ENCODE measurements at places on chromosomes 7 and 10.

DNA sequence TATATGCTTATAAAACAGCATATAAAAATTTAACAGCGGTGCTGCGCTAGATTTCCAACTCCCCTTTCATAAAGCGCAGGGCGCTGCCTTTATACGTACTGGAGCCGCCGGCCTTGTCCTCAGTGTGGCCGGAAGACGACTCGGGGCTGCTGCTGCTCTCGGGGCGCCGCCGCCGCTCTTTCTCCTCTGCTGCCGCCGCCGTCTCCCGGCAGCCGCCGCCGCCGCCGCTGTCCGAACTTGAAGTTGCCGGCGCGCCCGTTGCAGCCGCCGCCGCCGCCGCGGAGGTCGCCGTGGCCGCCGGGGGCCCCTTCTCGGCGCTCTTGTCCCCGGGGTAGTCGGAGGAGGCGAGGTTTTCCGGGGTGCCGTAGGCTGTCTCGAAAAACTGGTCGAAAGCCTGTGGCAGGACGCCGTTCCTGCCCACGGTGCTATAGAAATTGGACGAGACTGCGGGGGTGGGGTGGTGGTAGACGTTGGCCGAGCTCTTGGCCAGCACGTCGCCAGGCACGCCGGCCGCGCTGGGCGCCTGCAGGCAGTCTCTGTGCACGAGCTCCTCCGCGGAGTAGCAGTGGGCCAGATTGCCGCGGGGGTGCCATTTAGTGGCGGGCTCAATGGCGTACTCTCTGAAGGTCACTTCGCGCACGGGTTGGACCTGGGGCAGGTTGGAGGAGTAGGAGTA is 557 bp downstream of the HOXA11 start:
- no peak for DNase-seq

DNA sequence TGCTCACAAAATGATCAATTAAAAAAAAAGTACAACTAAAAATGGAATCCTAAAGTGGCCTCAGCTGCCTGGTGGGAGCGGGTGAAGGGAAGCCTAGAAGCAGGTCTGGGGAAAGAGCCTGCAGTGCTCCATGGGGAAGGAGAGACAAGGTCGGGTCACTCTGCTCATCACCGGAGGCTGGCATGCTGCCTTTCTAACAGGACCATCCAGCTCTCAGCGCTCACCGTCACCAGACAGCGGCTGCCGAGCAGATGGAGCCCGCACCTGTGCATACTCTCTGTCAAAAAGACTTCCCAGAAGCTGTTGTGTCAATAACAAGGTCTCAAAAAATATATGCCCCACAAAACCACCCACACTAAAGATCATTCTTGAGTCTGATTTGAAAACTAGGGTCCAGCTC is 112.8 kb downstream of the BAMBI start:
- DNase-seq: no peak

DNA sequence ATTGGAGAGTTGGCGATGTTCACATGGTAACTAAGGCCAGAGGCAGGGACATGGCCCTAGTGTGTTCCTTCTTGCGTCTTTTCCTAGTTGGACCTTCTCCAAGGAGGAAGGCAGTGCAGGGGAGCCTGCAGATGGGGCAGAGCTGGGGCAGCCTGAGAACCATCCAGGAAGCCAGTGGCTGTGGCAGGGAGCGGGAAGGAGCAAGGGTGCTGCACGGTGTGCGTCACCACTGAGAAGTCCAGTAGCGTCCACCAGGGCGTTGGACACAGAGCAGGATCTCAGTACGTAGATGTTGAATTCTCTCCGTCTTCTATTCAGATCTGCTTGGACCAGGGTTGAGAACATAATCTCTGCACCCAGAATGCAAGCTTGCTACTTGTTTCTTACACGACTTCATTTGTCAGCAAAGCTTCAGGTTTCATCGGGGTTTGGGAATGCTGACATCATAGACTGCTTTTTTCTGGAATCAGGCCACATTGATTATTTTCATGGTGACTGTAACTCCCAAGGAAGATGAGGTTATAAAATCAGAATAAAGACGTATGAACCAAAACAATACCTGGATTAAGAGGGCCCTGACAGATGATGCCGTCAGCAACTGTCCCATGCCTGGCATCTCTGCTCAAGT is 130.3 kb downstream of the HECW1 start:
- DNase-seq: no peak

GRCh38 chr7:33750177-33750576 is 155.2 kb upstream of the BMPER start:
- no peak for DNase-seq

DNA sequence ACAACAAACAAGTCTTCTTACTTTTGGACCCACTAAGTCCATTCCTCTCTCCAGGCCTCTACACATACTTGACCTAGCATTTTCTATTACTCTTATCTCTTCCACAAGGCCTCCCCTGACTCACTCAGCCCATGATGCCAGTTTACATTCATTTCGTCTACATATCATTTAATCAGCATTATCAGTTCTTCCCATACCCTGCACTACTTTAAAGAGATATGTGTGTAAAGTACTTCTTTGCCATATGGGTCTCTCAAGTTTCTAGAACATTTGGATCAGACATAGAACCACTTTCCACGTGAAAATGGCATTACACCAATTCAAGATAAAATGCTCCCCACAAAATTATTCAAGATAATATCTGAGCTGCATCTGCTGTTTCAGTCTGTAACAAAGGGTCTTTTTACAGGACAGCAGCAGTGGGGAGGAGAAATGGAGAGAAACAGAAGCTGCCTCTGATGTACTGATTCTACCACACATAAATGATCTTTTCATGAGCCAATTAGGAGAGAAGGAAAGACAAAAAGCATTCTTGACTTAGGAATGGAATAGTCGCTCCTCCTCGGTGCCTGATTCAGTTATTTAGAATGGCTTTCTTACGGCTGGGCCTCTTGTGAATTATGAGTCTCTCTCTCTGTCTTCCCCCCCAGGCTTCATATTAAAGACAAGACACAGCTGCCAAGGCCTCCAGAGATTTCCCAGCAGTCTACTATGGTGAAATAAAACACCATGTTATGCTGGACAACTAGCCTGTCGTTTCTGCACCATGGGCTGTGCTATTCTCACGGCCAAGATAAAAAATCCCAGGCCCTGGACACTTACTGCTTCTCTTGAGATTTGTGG is 46.9 kb upstream of the SEPTIN7 start:
- DNase-seq: no peak

Measured in activated CD8-positive, alpha-beta memory T cell treated with anti-CD3 and anti-CD28 coated beads for 4 hours (primary cell).